Activated T-helper 1 cell treated with anti-CD3 and anti-CD28 coated beads, Interleukin-12 subunit alpha, Interleukin-12 subunit beta, Interleukin-2, Interleukin-4 antibody, amounts not matched to agents 30 ng/mL and 10 ng/mL and 1 ng/mL, durations not matched to agents 14 hours and 24 hours and 36 hours (primary cell): ENCODE measurements at places on chromosomes 16 and 17.

DNA sequence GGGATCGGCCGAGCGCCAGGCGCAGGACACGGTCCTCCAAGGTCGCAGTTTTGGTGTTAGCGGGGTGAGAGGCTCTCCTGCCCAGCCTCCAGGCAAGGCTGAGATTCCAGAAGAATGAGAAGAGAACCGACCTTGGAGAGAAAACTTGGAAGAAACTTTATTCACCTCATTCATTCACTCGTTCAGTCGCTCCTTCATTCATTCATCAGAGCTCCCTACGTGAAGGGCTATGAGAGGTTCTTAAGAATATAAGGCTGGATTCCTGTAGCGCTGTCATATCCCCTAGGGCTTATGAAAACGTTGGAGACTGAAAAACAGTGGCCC lies 991 bp upstream of the MYH10 start:
- no peaks in the 10 kb centered on the region for H3K36me3 ChIP-seq
- DNase-seq: no peak
- no peak overlapping the region for H3K27ac ChIP-seq
- H3K4me1 ChIP-seq: peaks cover 18% of the 10 kb centered on the region
- H3K4me3 ChIP-seq: peak overlapping the region; percentile 76

- H3K36me3 ChIP-seq: peaks cover 2% of the 10 kb centered on the region
- no peak for DNase-seq
- no peak overlapping the region for H3K27ac ChIP-seq
- H3K4me3 ChIP-seq: no peak overlapping the region
- H3K4me1 ChIP-seq: peaks cover 84% of the 10 kb centered on the region
Observed at GRCh38 chr16:89444728-89445127, 45.6 kb downstream of the ANKRD11 start.

- H3K4me1 ChIP-seq: no peaks in the 10 kb centered on the region
- no peak overlapping the region for H3K27ac ChIP-seq
- no peaks in the 10 kb centered on the region for H3K27me3 ChIP-seq
- H3K36me3 ChIP-seq: no peaks in the 10 kb centered on the region
- H3K4me3 ChIP-seq: no peak overlapping the region
Observed at GRCh38 chr16:73605309-73605708, 557.4 kb upstream of the ZFHX3 start.

GRCh38 chr16:57802341-57803133 lies at the start of gene KIFC3:
Gene KIFC3, minus strand, starts transcription at chr16:57802491. Its CDS starts 4,248 bp downstream, at chr16:57798243.
- H3K36me3 ChIP-seq: peaks cover 2% of the 10 kb centered on the region
- peak within 1 kb of the TSS; percentile 83 for H3K4me3 ChIP-seq
- H3K4me1 ChIP-seq: peaks cover 26% of the 10 kb centered on the region
- H3K27ac ChIP-seq: peak within 1 kb of the TSS; percentile 89
- peak; percentile 61 for DNase-seq
- H3K27me3 ChIP-seq: peaks cover 59% of the 10 kb centered on the region

GRCh38 chr16:50743581-50744225 lies 1.8 kb downstream of the CYLD start:
- peaks cover 36% of the 10 kb centered on the region for H3K36me3 ChIP-seq
- no peaks in the 10 kb centered on the region for H3K27me3 ChIP-seq
- DNase-seq: no peak
- peaks cover 69% of the 10 kb centered on the region for H3K4me1 ChIP-seq
- peak overlapping the region; percentile 90 for H3K27ac ChIP-seq

DNA sequence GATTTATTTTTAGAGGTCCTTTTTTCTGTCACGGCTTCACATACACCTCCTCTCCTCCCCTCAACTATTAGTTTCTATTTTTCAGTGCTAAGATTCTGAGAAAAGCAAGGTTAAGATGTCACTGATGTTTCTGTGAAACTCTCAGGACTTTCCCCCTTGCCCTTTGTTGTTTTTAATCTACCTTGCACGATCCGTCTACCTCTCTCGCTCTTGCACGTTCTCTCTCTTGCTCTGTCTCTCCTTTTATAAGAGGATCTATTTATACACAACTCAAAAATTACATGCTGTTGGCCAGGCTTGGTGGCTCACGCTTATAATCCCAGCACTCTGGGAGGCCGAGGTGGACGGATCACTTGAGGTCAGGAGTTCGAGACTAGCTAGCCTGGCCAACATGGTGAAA lies 43.6 kb downstream of the RPA1 start:
- H3K27ac ChIP-seq: peak overlapping the region; percentile 99
- H3K4me1 ChIP-seq: peaks cover 82% of the 10 kb centered on the region
- no peaks in the 10 kb centered on the region for H3K27me3 ChIP-seq
- peaks cover 49% of the 10 kb centered on the region for H3K36me3 ChIP-seq
- DNase-seq: peak; percentile 47

DNA sequence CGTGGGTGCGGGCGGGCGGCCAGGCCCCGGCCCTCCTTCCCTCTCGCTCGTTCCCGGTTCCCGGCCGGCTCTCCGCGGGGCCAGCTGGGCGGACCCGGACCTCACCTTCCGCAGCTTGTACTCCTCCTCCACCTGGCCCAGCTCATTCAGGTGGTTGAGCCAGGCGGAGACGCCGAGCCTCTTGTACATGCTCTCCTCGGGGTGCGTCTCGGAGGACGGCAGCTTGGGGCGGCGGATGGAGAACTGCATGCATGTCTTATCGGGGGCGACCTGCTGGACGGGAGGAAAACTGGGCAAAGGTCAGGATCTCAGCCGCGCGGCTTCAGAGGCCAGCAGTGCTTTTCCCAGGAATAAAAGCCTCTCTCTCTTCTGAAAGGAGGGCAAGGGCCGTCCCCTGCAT lies 85.4 kb downstream of the TBC1D16 start:
- no peaks in the 10 kb centered on the region for H3K36me3 ChIP-seq
- no peak for DNase-seq
- no peak overlapping the region for H3K4me3 ChIP-seq
- H3K27ac ChIP-seq: no peak overlapping the region
- H3K4me1 ChIP-seq: no peaks in the 10 kb centered on the region
- H3K27me3 ChIP-seq: peaks cover 5% of the 10 kb centered on the region

DNA sequence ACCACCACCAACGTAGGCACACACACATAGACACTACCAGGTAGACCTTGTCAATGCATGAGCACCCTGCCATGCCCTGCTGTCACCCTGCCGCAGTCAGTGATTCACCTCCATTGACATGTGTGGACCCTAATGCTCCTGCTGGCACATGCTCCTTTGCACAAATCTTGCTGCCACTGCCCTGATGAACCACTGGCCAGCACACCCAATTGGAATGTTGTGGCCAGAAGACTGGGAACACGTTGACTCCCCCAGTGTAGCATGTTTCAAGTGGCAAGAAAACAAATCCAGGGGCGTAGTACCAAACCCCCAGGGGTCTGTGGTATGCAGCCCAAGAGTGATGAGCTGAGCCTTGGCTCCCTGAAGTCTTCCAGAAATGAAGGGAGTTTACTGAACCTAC lies 486.4 kb upstream of the KIF2B start:
- H3K4me3 ChIP-seq: no peak overlapping the region
- DNase-seq: no peak
- H3K4me1 ChIP-seq: no peaks in the 10 kb centered on the region
- H3K27ac ChIP-seq: no peak overlapping the region

GRCh38 chr17:77898521-77899434 lies 59.7 kb upstream of the TNRC6C start:
- no peak for DNase-seq
- H3K27ac ChIP-seq: no peak overlapping the region
- H3K4me1 ChIP-seq: no peaks in the 10 kb centered on the region
- no peaks in the 10 kb centered on the region for H3K36me3 ChIP-seq

- DNase-seq: no peak
- no peak overlapping the region for H3K27ac ChIP-seq
- H3K36me3 ChIP-seq: no peaks in the 10 kb centered on the region
- H3K4me3 ChIP-seq: no peak overlapping the region
- H3K4me1 ChIP-seq: no peaks in the 10 kb centered on the region
Observed at GRCh38 chr16:10675216-10675615, 19.5 kb downstream of the TEKT5 start.

GRCh38 chr17:13194887-13195286 lies 177.1 kb upstream of the ELAC2 start:
- no peaks in the 10 kb centered on the region for H3K27me3 ChIP-seq
- no peaks in the 10 kb centered on the region for H3K4me1 ChIP-seq
- H3K4me3 ChIP-seq: no peak overlapping the region
- H3K27ac ChIP-seq: no peak overlapping the region
- no peaks in the 10 kb centered on the region for H3K36me3 ChIP-seq

DNA sequence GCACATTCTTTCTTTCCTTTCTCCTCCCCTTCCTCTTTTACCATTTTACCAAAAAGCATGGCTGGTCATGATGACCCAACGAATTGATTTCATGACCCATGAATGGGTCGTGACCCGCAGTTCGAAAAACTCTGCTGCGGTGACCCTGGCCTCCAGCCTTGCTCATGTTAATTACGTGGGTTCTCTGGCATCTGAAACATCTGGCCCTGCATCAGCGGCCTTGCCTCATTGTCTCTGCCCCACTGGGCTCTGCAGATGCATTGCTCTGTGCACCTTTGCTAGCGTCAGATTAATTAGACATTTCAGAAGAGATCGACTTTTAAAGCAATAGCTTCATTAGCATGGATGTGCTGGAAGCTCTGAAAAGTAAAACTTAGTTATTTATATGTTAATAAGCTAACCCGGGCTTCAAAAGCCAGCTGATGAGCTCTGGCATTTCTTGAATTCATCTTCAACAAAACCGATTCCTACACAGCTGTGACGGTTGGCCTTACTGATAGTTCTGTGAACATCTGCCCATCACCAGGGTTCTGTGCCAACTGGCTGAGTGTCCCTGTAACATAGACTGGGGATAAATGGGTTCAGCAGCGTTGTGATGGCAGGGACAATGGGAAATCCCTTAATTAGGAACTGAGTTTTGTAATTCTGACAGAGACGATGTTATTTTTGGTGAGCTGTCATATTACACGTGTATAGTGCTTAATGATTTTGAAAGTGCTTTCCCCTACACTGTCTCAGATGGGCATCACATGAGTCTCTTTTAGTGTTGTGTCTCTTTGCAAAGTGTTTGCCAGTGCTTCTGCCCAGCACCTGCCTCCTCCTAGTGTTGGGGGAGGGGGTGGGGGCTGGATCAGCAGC lies 225.9 kb upstream of the EEF2KMT start:
- H3K36me3 ChIP-seq: no peaks in the 10 kb centered on the region
- H3K4me3 ChIP-seq: no peak overlapping the region
- DNase-seq: no peak
- no peaks in the 10 kb centered on the region for H3K27me3 ChIP-seq

DNA sequence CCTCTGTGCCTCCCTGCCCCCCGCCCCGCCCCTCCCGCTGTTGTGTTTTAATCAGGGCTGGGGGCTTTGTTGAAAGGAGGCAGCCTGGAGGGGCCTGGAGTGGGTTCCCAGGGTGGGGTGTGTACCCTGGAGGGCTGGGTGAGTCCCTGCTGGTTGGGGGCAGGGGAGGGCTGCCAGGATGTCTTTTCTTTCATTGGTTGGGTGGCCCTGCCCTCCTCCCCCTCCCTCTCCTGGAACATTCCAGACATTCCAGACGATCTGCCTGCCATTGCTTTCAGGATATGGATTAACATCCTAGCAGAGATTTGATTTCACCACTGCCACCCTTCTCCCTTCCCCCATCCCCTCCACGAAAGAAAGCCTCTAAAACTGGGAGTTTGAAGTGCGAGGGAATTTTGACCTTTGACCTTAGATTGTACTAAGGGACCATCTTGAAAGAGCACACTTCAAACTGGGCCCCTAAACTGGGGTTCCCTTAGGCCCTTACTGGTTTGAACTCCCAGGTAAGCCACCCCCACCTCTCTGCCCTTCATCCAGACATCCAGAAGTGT lies 25.3 kb downstream of the IGF2BP1 start:
- peaks cover 14% of the 10 kb centered on the region for H3K27me3 ChIP-seq
- no peak for DNase-seq
- no peak overlapping the region for H3K4me3 ChIP-seq
- no peak overlapping the region for H3K27ac ChIP-seq

GRCh38 chr17:15247891-15248529 lies 17.1 kb downstream of the PMP22 start:
- H3K4me1 ChIP-seq: no peaks in the 10 kb centered on the region
- H3K36me3 ChIP-seq: no peaks in the 10 kb centered on the region
- no peak for DNase-seq
- no peaks in the 10 kb centered on the region for H3K27me3 ChIP-seq

- no peak overlapping the region for H3K4me3 ChIP-seq
- H3K36me3 ChIP-seq: no peaks in the 10 kb centered on the region
- no peaks in the 10 kb centered on the region for H3K4me1 ChIP-seq
- H3K27ac ChIP-seq: no peak overlapping the region
- H3K27me3 ChIP-seq: peaks cover 4% of the 10 kb centered on the region
- DNase-seq: no peak
Observed at GRCh38 chr17:31584438-31585279, 193.2 kb downstream of the RAB11FIP4 start.

DNA sequence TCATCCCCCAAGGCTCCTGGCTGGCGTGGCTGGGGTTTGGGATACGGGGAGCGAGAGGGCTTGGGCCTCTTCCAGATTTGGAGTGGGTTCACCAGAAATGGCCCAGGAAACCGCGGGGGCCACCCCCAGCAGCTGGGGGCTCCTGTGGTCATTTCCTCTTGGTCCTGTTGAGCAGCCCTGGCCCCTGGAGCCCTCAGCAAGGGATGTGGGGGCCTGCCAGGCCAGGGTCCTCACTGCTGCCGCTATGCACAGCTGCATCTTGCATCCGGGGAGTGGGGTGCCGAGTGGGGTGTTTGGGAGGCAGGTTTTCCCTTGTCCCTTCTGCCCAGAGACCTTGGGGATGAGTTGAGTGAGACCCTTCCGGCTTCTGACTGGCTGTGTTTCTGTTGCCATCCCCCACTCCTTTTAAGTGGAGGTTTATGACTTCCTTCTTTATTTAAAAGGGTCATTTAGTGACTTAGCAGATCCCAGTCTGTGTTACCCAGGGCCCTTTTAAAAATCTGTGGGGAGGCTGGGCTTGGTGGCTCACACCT lies 319.8 kb downstream of the SEC14L1 start:
- peaks cover 76% of the 10 kb centered on the region for H3K4me1 ChIP-seq
- H3K27ac ChIP-seq: peak overlapping the region; percentile 98
- H3K36me3 ChIP-seq: peaks cover 33% of the 10 kb centered on the region
- H3K27me3 ChIP-seq: no peaks in the 10 kb centered on the region
- H3K4me3 ChIP-seq: peak overlapping the region; percentile 95

DNA sequence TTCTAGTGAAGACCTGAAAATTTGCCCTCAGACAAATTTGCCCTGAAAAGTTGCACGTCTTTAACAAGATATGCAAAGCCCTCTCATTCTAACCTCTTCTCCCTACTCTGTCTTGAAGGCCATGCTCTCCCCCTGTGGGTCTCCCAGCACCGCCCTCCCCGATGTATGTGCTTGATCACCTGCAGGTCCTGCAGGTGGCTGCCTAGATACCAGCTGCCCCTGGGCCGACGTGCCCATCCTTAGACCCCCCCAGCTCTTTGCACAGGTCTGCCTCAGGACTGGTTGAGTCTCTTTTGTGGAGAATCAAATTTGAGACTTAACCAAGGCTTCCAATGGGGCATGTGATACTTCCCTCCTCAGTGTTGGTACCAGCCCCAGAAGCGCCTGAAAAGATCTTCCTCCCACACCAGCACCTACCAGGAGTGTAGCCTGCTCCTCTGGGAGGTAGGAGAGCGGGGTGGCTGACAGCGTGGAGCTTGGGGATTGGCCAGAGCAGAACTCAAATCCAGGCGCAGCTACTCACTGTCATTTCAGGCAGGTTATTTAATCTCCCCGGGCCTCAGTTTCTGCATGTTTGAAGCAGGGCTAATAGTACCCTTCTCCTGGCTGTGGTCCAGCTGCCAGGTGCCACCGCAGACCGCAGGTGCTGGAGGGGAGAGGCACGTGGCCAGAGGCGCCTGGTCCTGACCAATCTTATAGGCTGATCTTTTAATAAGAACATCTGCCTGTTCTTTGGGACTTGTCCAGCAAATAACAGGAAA lies 4.5 kb upstream of the MRPL38 start:
- DNase-seq: no peak
- H3K4me1 ChIP-seq: peaks cover 8% of the 10 kb centered on the region
- H3K27me3 ChIP-seq: no peaks in the 10 kb centered on the region
- no peaks in the 10 kb centered on the region for H3K36me3 ChIP-seq

- no peak overlapping the region for H3K4me3 ChIP-seq
- H3K27ac ChIP-seq: no peak overlapping the region
- no peaks in the 10 kb centered on the region for H3K36me3 ChIP-seq
- H3K27me3 ChIP-seq: peaks cover 21% of the 10 kb centered on the region
- DNase-seq: no peak
- no peaks in the 10 kb centered on the region for H3K4me1 ChIP-seq
Observed at GRCh38 chr17:38617074-38617860, 11.5 kb upstream of the SRCIN1 start.
